ENCODE measurements at places on chromosomes 1 and 21.
A peak's percentile ranks its signal among the peaks of the same experiment; 100 is the strongest.

DNA sequence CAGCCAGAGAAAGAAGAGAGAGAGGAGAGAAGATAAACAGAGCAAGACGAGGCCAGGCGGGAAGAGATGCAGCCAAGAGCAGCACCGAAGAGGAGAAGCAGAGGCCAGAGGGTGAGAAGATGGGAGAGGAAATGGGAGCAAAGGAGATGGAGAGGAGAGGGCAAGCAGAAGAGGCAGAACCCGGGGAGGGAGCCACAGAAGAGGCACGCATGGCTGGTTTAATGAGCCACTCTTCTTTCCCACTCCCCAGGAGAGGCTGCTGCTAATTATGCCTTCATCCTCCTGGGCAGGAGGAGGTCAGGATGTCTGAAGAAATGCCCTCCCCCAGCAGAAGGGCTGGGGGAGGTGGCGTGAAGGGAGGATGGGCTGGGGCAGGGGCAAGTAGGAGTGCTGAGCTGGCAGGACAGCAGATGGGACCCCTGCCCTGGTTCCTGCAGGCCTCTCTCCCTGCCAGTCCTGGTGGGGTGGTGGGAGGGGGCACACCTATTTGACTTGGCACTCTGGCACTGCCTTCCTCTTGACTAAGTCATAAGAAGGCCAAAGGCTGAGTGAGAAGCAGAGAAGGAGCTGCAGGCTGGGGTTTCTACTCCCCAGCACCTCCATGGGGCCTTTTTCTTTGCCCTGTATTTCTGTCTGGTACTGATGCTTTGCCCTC lies 32.3 kb downstream of the KIRREL1 start:
- no peak for DNase-seq

DNA sequence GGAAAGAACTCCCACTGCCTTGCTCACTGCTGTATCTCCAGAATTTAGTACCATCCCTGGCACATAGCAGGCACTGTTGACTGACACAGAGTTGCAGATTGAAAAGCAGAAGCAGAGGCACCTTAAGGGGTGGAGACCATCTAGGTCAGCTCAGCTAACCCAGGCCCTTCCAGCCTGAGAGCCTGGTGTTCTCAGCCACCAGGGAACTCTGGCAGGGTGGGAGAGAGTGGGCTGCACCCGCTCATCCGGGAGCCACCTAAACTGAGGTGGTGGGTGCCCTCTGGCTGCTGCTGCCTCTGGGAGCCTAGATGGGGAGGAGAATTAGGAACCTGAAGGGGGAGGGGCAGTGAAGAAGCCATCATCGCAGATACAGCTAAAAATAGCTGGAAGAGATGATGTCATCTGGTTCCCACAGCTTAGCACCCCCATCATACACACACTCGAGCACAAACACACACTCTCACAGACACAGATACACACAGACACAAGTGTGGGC lies 1.5 kb upstream of the TSPAN1 start:
- peak; percentile 18 for DNase-seq

GRCh38 chr1:165119086-165119485 lies 237.4 kb downstream of the LMX1A start:
- DNase-seq: no peak

DNA sequence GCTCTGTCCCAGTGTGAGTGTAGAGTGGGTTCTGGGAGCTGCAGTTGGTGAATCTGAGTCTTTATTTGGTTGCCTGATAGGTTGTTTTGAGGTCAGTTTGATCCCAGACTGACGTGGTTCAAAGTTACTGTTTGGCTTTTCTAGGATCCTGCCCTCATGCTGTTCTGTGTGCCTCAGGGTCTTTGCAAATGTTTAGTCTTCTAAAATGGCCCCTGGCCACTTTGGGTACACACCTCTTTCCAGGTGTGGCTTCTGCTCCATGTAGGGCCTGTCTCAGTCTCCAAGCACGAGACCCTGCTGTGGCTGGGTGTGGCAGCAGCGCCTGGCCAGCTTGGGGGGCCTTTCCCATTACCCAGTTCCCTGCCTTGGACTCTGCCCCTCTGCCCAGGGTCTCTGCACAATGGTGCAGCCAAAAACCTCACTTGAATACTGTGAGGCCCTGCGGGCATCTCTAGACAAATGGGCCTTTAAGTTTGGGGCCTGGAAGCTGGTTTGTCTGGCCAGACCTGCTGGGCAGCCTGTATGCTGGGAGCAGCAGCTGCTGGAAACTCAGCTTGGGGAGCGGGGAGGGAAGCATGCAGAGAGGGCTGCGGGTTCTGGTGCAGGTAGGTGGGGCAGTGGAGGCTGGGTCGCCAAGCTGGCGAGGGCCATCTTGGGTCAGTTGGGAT lies 5.6 kb downstream of the PTPRF start:
- no peak for DNase-seq

- peak; percentile 35 for DNase-seq
Observed at GRCh38 chr1:15417059-15417934, 7.6 kb downstream of the EFHD2 start.

DNA sequence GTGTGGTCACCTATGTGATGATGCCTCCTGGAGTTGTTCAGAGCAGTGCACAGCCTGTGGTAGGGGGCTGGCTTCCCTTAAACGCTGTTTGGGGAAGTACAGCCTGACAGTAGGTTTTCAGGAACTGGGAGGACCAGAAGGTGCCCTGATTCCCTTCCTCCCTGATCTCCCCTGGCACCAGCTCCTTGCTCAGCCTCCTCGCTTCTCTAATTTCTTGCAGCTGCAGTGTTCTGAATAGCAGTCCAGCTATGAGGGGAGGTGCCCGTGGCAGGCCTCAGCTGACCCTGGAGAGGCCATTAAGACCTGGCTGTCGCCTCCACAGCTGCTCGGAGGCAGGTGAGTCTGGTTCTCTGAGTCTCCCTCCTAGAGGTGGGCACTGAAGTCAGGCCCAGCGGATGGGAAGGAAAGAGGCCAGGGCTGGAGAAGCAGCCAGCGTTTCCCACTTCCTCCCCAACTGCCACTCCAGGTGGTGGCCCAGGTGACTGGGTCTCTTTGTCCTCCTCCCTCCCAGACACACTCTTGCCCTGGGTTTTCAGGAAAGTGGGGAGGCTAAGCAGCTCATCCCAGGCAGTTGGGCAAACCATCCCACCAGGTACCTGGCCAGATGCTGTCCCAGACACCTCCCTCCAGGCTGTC lies 52.0 kb upstream of the RPL11 start:
- no peak for DNase-seq

Data from fibroblast of pulmonary artery (primary cell).